ENCODE measurements at places on chromosomes 7 and 10.

DNA sequence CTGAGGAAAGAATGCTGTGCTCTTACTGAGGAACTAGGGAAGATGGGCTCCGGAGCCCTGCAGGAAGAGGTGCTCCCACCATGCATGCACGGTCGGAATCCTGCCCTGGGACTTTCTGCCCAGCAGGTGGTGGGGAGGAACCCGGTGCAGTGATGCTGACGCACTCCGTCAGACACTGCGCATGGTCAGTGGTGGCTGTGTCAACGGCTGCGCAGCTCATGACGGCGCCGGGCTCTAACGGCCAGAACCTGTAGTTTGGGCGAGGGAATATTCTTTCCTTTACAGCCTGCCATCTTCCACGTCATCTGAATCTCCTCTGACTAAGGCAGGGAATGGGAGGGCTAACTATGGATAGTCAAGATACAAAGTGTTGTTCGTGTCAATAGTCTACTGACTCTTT lies 189.2 kb upstream of the MGMT start:
- no peak for DNase-seq

GRCh38 chr7:108515630-108516029 lies 10.3 kb downstream of the PNPLA8 start:
- DNase-seq: no peak

DNA sequence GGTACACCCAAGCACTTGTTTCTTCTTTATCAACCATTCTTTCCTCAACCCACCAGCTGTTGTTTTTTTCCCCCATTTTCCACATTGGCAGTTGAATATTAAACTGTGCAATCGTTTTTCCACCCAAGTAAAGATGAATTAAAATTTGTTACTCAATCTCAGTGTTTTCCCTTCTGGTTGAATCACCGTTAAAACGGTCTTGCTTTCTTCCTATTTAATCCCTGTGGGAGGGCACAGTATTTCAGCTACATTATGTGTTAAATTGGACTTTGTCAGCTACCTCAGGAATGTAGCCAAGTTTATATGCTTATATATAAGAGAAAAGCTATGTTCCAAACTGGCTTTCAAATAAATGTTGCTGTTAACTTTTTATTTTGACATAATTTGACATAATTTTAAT lies 19.9 kb downstream of the SLC35G1 start:
- peak; percentile 51 for DNase-seq

- DNase-seq: no peak
Observed at GRCh38 chr7:138608275-138608674, 92.9 kb downstream of the SVOPL start.

DNA sequence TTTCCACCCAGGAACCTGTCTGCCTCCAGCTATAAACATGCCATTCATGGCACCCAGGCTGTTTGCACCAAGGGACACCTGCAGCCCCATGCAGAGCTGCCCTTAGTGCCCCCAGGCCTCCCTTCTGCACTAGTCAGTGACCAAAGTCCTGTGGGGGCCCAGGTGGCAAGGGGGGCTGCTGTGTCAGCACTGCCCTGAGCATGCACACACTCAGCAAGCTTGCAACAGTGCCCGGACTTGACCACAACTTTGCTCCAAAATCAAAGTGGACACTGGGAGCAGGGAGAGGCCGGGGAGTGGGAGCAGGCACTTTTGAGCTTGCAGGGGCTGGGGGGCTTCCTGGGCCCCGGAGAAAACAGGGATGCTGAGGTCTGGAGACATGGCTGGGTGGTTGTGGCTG lies 192.9 kb upstream of the MBL2 start:
- no peak for DNase-seq

DNA sequence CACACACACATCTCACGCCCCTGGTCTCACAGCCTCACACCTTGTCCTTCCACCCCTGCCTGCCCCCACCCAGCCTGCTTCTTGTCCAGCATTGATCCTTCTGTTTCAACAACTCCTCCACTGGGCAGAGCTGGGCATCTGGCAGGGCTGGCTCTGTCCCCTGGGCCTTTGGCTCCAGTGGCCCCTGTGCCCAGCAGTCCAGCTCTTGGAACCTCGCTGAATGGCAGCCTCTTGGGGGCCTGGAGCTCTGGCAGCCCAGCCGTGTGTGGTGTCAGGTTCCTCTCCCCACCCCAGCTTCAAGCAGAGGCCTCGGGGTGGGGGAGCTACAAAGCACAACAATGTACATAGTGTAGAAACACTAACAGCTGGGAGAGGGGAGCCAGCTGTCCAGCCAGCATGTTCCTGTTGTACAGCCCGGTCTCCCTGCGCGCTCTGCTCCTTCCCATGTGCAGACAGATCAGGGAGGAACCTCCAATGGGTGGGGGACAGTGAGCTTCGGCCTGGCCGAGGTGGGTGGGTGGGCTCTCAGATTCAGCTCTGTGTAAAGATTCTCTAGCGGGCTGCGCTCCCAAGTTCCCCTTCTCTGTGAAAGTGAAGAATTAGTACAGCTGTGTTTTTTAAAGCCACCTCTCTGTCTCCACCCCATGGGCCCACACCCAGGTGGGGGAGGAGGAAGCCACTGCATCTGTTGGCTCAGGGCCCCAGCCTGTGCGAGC lies 19.4 kb downstream of the ZMIZ2 start:
- no peak for DNase-seq

DNA sequence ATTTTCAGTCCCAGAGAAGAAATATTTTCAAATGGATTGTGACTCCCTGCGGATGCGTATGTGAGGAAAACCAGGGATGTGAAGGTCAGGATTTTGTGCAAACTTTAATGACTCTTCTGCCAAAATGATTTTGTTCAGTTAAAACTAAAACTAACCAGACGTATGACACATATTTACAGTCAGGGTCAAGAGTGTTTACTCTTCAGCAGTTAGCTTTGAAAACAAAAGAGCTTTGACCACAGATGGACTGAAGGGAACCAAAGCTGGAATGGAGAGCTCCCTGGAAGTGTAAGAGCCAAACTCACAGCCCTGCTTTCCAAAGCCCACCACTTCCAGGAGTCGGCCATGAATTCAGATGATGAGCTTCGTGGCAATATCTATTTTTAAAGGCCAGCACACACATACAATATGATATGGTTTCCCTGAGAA lies 15.5 kb downstream of the SVIL start:
- DNase-seq: no peak

DNA sequence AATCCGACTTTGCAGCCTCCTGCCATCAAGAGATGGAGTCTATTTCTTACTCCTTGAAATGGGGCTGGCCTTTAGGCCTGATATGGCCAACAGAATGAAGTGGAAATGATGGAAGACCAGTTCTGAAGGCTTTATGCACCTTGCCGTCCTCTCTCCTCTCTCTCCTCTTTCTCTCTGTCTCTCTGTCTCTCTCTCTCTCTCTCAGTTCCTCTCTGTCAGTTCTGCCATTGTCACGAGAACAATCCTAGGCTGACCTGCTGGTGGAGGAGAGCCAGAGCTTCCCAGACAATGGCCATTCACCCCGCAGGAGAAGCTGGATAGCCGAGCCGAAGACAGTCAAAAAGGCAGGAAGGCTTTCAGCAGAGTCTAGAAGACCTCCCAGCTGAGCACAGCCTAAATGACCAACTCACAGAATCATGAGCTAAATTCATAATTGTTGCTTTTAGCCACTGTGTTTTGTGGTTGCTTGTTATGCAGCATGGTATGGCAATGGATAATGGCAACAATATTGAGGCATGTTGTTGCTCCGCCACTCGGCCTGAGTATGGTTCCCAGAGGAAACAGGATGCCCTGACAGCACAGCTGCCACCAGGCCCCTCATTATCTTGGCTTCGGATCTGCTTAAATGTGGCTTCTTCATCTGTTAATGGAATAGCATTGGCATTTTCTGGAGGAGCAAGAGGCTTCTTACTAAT lies 35.5 kb downstream of the FRMPD2 start:
- no peak for DNase-seq

GRCh38 chr7:57256637-57257375 lies 124.6 kb upstream of the ZNF479 start:
- DNase-seq: no peak

GRCh38 chr7:127382301-127383085 lies 10.0 kb downstream of the ZNF800 start:
- no peak for DNase-seq

GRCh38 chr10:6145166-6145987 lies 56.5 kb downstream of the RBM17 start:
- DNase-seq: no peak

GRCh38 chr10:78851647-78852046 lies 217.1 kb upstream of the ZMIZ1 start:
- no peak for DNase-seq

- DNase-seq: no peak
Observed at GRCh38 chr10:115503546-115503945, 410.4 kb downstream of the ATRNL1 start.

Data from retinal pigment epithelial cell (primary cell).